ENCODE measurements at places on chromosomes 7 and 10.

DNA sequence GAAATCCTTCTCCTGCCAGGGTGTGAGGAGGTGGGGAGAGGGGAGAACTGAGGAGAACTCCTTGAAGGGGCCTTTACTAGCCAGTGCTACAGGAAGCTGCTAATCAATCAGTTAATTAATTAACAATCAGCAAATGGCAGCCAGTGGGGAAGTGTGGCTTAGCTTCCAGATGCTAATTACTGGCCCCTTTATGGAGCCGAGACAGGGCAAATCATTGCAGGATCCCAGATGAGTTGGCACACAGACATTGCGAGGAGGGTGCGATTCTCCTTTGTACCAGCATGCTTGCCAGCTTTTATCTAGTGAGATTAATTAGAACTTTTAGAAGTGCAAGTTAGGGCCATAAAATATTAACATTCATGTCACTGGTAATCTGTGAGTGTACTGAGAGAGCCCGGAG is 84.0 kb downstream of the XRCC2 start:
- DNase-seq, result no peak

- no peak for DNase-seq
Measured at GRCh38 chr10:113125612-113126011, 175.6 kb downstream of the TCF7L2 start.

GRCh38 chr7:33334349-33334748 is 205.0 kb downstream of the BBS9 start:
- peak; percentile 54 for DNase-seq

GRCh38 chr10:61024856-61025201 is 80.8 kb upstream of the RHOBTB1 start:
- DNase-seq, result peak; percentile 23

DNA sequence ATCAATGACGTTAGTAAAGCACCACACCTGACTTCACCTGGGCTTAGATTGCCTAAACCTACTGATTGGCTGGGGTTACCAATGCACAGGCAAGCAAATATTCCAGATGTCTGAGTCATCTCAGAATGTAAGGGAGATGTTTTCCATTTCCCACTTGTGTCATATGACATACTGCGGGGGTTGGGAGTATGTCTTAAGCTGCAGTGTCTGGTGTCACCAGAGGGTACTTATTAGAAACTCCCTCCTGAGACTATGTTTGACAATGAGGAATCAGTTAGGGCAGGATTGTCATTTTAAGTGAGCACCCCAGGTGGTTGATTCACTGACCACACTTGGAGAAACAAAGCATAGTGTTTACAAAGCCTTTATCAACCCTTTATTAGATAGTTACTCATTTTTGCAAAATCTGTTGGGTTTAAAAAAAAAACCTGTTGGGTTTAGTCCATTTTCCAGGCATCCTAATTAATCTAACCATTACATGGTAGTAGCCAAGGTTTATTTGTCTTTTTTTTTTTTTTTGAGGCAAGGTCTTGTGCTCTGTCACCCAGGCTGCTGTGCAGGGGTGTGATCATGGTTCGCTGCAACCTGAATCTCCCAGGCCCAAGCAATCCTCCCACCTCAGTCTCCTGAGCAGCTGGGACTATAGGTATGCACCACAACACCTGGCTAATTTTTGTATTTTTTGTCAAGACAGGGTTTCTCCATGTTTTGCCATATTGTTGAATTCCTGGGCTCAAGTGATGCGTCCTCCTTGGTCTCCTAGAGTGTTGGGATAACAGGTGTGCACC is 72.5 kb downstream of the CDK6 start:
- DNase-seq, result peak; percentile 52
